NCI-H1417 treated with DMSO at 0.1 percent for 48 hours (cell line): ENCODE measurements at places on chromosomes 1 and 21.

DNA sequence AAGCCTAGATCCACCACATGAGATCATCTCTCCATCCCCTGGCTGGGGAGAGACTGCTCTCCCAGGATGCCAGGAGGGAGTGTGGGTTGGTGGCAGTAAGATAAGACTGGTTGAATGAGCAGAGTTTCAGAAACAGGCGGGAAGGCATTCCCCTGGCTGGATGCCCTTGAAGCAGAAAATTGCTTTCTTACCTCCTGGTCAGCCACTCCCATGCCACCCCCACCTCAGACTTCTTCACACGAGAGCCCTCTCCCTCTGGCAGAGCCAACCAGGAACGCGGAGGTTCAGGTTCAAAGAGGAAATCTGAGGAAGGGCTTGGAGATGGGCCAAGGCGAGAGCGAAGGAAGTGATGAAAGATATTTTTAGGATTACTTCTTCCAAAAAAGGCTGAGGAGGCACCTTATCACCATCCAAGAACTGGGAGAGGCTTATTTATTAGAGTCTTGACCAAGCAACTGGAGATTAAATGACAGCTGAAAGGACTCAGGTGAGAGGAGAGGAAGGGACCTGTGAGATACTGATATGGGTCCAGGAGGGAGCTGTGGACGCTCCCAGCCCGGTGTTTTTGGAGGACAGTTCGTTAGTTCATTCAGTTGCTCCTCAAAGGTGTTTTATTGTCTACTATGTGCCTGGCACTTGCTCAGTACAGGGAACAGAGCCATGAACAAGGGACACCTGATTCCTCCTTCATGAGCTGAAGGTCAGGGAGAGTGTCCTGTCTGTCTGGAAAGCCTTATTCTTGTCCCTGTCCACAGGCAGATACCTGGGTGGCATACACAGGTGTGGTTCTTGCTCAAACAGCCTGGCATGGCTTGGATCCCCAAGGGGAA, 18.9 kb upstream of the SLC26A9 start:
- no peak for DNase-seq

DNA sequence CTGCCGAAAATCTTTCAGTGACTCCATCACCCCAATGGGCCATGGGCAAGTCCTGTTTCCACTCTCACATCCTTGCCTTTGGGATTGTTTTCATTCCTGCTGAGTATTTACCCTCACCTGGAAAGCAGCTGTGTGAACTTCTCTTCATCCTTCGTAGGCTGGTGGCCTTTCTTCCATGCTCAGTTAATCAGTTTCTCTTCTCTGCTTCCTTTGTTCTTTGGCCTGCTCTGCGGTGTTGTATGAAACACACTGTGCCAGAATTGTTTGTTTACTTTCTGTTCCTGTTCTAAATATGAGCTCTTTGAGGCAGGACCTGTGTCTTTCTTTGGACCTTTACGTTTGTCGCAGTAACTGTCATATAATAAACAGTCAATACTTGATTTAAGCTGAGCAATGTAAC, 48.6 kb downstream of the ITSN1 start:
- no peak for DNase-seq

GRCh38 chr1:235637756-235638534, 11.6 kb downstream of the GNG4 start:
- DNase-seq, result no peak

- no peak for DNase-seq
These were observed 50.0 kb downstream of the LACTBL1 start for GRCh38 chr1:22922640-22923039.

DNA sequence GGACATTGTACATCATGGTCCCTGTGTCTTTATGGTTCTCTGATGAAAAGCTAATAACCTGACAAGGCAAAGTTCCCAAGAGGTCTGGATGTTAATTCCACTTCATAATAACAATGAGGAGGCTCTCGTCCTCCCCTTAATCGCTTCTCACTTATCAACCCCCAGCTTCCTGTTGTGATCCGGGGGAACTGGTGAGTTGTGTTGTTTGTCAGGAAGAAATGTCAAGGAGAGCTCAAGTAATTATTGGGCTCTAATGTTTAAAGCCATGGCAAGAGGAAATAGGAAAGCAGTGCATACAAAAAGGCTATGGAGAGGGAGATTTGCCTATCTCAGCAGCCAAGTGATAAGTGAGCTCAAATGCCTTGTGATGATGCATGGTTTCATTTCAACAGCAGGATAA, 42.8 kb upstream of the RASAL2 start:
- DNase-seq, result no peak

DNA sequence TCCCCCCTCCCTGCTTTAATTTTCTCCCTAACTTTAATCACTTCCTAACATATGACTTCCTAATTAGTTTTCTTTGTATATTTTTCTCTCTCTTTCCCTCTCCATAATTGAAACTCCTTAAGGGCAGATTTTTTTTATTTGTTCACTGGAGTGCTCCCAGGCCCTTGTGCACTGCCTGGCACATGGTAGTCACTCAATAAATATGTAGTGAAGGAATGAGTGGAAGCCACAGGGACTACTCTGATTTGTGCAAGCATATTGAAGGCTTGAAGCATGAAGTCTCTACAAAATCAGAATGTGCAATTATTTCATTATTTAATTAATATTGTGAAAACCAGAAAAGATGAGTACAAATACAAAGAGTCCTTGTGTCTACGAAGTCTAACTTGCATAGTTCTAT, 41.5 kb downstream of the SNX7 start:
- DNase-seq, result no peak

- DNase-seq, result no peak
These were observed 68.9 kb upstream of the PGBD5 start for GRCh38 chr1:230495076-230495475.

DNA sequence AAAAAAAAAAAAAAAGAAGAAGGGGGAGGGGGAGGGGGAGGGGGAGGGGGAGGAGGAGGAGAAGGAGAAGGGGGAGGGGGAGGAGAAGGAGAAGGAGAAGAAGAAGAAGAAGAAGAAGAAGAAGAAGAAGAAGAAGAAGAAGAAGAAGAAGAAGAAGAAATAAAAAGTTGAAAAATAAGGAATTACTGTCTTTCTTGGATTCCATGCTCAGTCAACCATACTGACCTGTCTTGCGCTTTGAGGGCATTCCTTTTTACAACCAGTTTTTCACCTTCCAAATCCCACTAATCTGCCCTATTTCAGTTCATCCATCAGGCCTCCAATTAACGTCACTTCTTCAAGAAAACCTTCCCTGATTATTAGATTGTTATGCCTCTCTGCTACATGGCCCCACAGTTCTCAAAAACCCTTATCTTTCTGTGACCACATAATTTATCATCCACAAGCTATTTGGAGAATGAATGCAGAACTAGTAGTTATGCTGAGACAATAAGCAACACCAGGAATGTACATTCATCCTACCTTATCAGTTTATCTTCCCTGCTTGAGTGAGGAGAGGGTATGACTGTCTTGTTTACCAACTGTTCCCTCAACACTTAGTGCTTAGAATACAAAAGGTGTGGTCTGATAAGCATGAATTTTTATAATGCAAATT, 57.5 kb upstream of the GUCA2A start:
- no peak for DNase-seq

GRCh38 chr1:118878661-118879060, 109.5 kb downstream of the TBX15 start:
- no peak for DNase-seq

- no peak for DNase-seq
These were observed 83.4 kb upstream of the ABCD3 start for GRCh38 chr1:94334764-94335163.

DNA sequence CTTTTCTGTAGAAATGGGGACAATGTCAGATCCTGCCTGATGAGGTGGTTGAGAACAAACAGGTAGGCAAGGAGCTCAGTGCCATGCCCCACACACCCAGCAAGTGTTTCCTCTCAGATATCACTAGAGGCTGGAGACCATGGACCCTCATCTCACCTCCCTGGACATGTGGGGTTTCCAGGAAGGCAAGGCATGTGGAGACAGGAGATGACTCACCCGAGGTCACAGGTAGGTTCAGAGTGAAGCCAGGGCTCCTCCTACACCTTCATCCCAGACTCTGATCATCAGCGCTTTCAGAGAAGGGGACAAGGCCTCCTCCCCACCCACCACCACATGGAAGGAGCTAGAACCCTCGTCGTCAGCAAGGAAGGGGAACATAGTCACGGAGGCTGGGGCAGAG, 69.2 kb downstream of the MATN1 start:
- DNase-seq, result no peak

DNA sequence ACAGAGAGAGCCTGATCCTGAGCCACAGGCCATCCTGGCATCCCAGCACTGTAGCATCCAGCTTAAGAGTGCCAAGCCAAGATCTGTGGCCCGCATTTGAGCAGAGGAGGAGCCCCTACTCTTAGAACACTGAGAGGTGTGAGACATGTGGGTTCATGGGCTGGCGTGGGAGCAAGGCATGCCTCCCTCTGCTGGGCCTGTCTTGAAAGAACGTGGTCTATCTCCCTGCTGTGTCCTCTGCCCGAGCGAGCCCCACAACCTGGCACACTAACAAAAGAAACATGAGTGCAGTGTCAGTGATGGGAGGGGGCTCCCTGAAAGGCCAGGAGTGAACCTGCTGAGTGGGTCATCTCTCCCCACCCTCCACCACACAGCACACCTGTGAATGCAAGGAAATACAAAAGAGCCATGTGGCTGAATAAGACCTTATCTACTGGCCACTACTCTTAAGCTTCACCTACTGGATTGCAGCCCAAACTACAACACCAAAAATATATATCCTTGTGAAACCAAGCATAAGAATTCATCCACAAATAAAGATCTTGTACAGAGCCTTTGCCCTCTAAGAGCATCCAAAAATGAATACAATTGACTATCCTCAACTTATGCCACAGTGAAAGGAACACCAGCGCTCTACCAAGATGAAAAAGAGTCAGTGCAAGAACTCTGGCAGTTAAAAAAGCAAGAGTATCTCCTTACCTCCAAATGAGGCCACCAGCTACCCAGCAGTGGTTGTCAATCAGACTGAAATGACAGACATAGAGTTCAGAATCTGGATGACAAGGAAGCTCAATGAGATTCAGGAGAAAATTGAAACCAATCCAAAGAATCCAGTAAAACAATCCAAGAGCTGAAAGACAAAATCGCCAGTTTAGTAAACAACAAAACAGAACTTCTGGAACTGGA, 259.4 kb upstream of the DAB1 start:
- DNase-seq, result no peak

DNA sequence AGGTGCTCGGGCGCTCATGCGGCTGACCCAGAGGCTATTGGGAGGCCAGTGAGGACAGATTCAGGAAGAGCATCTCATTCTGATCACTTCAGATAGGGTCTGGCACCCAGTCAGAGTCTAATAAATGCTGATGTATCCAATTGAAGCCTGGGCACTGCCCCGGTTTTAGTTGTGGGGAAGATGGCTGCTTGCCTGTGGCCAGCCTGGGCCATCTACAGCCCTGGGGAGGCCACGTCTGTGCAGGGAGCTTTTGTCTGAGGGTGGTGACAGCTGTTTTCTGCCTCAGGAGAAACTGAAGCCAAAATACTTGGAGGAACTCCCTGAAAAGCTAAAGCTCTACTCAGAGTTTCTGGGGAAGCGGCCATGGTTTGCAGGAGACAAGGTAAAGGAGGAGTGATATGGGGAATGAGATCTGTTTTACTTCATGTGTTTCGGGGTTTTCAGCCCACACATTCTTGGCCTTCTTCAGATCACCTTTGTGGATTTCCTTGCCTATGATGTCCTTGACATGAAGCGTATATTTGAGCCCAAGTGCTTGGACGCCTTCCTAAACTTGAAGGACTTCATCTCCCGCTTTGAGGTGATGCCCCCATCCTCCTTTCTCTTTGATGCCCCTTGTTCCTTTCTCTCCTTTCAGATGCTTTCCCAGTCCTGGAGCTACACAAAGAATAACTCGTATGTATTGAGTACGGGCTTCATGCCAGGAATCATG, 2.8 kb downstream of the GSTM5 start:
- no peak for DNase-seq

GRCh38 chr1:103529746-103530145, 4.2 kb downstream of the RNPC3 start:
- DNase-seq, result no peak

- DNase-seq, result no peak
These were observed 56.9 kb downstream of the ATP1A1 start for GRCh38 chr1:116429821-116430374.

GRCh38 chr1:218299416-218299815, 14.3 kb downstream of the RRP15 start:
- peak; percentile 1 for DNase-seq

- DNase-seq, result no peak
These were observed 183.0 kb downstream of the HIVEP3 start for GRCh38 chr1:41735631-41736260.

DNA sequence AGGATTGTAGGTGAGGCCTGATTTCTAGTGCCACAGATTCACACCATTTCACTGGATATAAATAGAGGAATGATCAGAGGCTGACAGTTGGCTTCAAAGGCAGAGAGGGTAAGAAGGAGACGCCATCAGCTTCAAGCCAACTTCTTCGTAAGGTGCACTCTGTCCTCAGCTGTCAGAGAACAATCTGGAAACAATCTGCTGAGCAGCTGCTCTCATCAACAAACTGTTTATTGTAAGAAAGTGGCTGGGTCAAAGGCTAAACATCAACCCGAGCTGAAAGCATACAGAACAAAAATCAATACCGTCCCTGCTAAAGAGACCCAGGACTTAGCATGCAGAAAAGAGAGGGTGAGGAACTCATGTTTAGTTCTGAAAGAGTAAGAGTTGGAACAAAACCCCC, 48.2 kb downstream of the HLCS start:
- no peak for DNase-seq
